NT2/D1 (cell line): ENCODE measurements at places on chromosomes 16 and 17.
A peak's percentile ranks its signal among the peaks of the same experiment; 100 is the strongest.

DNA sequence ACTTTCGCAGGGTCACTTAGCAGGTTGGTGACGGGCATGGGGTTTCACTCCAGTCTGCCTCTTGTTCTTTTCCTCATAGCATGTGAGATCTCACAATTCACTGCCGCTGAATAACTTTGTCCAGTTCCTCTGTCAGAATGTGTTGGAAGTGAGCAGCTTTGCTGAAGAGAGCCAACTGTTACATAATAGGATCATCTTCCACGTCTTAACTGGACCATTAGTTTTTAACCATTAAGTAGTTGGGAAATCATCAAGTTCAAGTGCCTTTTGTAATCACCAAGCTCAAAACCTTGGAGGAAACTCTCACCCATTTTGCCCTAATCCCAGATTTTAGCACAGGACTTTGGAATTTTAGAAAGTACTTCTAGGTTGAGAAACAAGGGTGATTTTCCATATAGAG is 290.6 kb downstream of the WWOX start:
- no peak for DNase-seq

DNA sequence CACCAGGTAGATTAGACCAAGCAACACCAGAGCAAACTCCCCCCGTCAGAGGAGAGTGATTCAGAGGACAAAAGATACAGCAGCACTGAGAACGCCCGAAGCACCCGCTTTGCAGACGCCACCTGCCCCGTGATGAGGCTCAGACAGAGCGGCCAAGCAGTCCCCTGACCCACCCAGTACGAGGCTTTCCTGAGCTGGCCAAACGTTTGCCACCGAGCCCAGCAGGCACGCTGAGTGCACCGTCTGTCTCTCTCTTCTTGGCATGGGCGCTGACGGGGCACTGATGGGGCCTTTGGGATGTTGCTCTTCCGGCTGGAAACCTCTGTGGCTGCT is 19.4 kb upstream of the WDR45B start:
- no peak for DNase-seq

DNA sequence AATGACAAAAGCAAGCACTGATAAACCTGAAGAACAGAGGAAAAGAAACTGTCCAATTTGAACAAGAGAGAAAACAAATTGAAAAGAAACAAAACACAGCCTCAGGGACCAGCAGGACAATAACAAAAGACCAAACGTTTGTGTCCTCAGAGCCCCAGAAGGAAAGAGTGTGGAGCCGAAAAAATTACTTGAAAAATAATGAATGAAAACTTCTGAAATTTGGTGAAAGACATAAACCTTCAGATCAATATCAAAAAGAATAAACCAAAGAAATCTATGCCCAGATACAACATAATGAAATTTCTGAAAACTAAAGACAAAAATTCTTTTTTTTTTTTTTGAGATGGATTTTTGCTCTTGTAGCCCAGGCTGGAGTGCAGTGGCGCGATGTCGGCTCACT is 45.6 kb downstream of the CCDC57 start:
- no peak for DNase-seq

- DNase-seq, result peak; percentile 46
Measured at GRCh38 chr17:81513372-81513752, 763 bp upstream of the ACTG1 start.

DNA sequence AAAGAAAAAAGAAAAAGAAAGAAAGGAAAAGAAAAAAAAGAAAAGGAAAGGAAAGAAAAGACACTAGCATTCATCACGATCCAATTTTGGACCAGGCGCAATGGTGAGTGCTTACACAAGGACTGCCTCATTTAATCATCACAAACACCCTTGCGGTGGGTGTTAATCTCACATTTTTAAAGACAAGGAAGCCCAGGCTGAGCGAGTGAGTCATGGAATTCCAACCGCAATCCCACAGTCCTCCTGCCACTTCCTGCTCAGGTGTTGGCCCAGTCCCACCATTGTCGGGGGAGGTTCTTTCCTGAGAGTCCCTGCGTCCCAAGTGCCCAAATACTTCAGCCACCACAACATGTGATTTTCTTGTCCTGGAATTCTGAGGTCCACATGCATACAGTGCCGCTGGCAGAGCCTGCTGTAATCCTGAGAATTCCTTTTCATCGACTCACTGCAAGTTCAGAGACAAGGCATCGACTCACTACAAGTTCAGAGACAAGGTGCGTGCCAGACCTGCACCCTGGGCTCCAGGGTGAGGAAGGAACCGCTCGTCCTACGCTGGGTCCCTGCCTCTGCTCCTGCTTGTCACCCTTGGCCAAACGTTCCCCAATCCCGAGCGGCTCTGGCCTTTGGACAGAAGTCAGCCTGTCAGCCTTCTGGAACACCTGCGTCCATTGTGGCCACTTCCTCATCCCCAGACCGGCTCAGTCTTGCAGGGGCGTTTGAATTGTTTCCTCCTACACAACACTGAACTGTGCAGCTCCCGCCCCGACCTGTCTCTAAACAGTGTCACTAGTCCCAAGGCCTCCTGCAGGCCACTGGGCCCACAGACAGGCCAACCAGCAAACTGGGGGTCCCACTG is 5.8 kb downstream of the ZG16B start:
- peak; percentile 87 for DNase-seq

DNA sequence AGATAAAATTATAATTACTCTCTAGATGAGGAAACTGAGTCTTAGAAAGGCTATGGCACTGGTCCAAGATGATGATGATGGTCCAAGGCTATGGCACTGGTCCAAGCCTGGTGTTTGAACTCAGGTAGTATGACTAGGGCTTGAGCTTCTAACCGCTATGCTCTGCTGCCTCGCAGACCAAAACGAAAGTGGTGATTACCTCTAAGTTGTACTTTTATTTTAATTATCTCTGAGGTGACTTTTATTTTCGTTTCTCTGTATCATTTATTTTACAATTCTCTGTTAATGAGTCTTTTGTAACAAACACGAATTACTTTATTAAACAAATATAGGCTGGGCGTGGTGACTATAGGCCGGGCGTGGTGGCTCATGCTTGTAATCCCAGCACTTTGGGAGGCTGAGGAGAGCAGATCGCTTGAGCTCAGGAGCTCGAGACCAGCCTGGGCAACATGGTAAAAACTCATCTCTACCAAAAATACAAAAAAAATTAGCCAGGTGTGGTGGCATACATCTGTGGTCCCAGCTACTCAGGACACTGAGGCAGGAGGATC is 5.6 kb downstream of the REXO5 start:
- no peak for DNase-seq

DNA sequence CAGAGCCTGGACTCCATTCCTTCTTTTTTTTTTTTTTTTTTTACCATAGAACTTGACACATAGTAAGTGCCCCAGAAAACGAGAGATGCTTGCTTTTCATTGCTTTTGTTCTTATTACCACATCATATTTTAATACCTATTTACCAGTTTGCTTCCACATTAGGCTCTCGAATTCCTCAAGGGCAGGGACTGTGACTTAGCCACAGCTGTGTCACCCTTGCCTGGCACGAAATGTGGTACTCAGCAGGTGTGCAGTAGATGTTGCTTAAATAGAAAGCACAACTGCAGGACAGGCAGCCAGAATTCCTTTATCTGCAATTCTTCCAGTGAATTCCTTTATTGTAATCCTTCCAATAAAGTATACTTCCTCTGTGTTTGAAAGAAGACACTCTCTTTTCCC is 393.0 kb downstream of the HAPSTR1 start:
- DNase-seq, result no peak

DNA sequence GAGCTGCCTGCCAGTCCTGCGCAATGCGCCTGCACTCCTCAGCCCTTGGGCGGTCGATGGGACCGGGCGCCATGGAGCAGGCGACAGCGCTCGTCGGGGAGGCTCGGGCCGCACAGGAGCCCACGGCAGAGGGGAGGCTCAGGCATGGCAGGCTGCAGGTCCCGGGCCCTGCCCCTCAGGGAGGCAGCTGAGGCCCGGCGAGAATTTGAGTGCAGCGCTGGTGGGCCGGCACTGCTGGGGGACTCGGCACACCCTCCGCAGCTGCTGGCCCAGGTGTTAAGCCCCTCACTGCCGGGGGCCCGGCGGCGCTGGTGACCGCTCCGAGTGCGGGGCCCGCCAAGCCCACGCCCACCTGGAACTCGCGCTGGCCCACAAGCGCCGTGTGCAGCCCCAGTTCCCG is 13.6 kb upstream of the FADS6 start:
- DNase-seq, result no peak

- DNase-seq, result no peak
Measured at GRCh38 chr16:72937916-72938794, 109.8 kb downstream of the ZFHX3 start.

GRCh38 chr17:78432226-78433012 is 54.0 kb downstream of the PGS1 start:
- no peak for DNase-seq

- DNase-seq, result no peak
Measured at GRCh38 chr17:74413491-74413890, 18.4 kb upstream of the GPRC5C start.

GRCh38 chr17:17711641-17712162 is 30.4 kb downstream of the RAI1 start:
- DNase-seq, result no peak

DNA sequence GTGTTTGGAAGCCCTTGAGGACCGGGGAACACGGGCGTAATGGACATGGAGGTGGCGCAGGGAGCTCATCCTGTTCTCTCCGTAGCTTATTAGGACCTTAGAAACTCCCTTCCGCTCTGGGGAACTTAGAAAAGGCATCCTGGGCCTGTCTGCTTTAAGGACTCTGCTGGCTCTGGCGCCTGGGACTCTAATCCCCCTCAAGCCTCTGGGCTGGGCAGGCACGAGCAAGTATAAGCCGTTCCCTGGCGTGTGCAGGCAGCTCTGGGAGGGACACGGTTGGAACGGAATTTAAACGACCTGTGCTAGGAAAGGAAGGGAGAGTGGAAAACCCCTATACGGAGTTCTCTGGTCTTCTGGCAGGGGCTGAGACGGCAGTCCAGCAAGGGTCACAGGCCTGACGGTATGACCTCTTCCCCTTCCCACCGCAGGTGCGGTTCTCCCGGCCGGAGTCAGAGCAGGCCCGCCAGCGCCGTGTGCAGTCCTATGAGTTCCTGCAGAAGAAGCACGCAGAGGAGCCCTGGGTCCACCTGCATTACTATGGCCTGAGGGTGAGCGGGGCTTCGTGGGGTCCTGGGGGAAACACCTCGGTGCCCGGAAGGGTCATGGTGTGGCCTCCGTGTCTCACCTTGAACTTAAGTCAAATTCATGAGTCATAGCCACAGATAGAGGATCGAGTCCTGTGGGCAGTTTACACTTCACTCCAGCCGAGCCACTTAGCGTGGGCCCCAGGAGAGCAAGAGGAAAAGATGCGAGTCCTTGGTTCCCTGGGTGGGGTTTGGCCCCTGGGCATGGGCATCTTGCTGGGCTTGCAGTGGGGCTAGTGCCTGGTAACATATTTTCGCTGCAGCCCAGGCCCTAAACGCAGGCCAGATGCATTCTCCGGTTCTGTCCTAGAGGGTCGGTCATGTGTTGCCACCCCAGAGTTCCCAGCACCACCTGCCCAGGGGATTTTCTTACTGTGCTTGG is 17.7 kb downstream of the POLR3E start:
- no peak for DNase-seq

DNA sequence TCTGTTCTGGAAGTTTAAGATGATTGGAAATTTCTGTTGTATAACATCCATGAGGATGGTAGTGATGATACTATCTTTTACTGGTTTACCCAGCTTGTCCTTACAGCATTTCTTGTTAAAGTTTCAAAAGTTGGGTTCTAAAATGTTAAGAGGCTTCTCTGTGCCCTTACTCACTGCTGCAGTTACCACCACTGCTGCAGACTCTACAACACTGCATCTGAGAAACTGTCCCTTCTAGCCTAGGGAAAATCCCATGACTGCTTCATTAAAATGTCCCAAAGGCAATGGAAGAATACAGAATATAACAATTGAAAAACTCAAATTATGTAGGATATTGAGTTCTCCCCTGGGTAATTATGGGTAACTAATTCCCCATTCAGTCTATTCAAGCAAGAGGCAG is 3.8 kb upstream of the NSRP1 start:
- no peak for DNase-seq

DNA sequence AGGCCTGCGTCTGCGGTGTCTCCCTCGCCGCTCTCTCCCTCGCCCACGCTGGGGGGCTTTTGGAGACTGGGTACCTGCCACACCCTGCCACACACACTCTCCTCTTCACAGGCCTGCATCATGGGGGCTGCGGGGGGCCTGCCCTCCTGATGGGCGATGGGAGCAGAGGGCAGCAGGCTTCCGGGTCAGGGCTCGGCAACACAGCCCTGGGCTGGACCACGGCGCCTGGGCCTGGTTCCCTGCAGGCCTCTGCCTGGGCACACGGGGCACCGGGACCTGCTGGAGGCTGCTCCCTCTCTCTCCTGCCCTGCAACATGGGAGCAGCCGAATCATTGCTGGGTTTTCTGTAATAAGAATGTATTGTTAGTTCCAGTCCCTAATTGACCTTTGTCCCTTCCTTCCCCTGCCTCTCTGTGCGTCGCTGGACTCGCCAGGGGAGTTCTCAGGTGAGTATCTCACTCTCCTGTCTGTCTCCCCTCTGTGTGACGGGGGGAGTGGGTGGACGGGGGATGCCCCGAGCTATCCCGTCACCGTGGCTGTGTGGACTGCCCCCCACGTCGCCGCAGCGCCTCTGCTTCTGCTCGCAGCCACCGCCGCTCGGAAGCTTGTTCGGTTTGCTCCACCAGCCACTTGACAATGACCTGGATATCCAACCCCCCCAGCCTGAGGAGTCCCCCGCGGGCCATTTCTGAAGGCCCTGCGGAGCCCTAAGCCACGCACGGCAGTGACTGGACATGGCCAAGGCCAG is 13.5 kb downstream of the NME3 start:
- DNase-seq, result no peak

DNA sequence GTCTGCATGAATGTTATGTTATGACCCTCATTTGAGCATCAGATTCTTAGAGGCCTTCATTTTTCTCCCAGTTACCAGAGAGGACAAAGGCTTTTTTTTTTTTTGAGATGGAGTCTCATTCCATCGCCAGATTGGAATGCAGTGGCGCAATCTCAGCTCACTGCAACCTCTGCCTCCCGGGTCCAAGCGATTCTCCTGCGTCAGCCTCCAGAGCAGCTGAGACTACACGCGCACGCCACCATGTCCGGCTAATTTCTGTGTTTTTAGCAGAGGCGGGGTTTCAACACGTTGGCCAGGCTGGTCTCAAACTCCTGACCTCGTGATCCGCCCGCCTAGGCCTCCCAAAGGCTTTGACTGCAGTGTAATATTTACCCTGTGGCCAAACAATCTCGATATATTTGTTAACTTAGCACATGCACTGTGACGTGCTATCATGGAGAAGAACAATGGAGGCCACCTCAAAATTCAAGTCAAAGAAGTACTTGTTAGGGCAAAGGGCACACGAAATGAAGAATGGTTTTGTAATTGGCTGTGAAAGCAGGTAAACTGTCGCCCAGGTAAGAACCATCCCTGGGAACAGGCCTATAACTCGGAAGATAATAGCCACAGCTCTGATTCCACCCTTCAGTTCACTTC is 303.4 kb downstream of the SLC39A11 start:
- DNase-seq, result peak; percentile 8

- no peak for DNase-seq
Measured at GRCh38 chr16:50155925-50156324, 2.8 kb downstream of the TENT4B start.

DNA sequence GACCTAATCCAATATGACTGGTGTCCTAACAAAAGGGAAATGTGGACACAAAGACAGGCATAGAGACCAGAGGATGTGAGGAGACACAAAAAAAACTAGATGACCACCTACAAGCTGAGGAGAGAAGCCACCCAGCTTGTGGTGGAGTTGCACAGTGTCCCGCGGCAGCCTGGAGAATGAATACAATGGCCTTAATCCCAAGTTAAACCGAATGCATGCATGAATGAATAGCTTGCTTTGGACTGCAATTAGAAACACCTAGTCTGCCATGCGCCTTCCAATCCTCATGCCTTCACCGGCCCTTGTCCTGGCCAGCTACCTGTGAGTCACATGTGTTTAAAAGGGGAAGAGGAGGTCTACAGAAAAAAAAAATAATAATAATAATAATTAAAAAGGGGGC is 72.0 kb downstream of the CNGB1 start:
- DNase-seq, result no peak
